ENCODE measurements at places on chromosomes 16 and 17.

DNA sequence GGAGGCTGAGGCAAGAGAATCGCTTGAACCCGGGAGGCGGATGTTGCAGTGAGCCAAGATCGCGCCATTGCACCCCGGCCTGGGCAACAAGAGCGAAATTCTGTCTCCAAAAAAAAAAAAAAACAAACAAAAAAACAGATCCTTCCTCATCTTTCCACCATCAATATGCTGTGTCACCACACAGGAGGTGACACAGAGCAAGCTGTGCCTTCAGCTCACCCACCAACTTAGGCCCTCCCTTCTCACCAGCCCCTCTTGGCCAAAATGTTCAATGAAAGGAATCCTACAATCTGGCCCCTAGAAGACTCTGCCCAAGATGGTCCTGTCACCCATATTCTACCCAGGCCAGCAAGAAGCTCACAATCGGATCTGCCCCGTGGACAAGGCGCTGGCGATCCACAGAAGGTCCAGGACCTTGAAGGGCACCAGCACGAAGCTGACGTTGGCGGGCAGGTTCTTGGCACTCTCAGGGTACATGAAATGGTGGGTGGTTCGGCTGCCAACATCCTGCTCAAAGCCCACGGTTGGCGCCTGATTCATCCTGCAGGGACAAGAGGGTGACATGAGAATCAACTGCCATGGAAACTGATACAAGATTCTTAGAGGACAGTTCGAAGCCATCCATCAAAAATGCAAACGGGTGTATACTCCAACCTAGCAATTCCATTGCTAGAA, 41.4 kb downstream of the DDX19A start:
- DNase-seq = no peak

GRCh38 chr17:7789131-7789530, 44.9 kb upstream of the KDM6B start:
- no peak for DNase-seq

GRCh38 chr16:62676306-62676705, 640.1 kb upstream of the CDH8 start:
- DNase-seq = no peak

GRCh38 chr17:62818526-62818925, 10.4 kb upstream of the MARCHF10 start:
- no peak for DNase-seq

GRCh38 chr17:43155666-43156065, 15.3 kb upstream of the NBR1 start:
- DNase-seq = no peak

DNA sequence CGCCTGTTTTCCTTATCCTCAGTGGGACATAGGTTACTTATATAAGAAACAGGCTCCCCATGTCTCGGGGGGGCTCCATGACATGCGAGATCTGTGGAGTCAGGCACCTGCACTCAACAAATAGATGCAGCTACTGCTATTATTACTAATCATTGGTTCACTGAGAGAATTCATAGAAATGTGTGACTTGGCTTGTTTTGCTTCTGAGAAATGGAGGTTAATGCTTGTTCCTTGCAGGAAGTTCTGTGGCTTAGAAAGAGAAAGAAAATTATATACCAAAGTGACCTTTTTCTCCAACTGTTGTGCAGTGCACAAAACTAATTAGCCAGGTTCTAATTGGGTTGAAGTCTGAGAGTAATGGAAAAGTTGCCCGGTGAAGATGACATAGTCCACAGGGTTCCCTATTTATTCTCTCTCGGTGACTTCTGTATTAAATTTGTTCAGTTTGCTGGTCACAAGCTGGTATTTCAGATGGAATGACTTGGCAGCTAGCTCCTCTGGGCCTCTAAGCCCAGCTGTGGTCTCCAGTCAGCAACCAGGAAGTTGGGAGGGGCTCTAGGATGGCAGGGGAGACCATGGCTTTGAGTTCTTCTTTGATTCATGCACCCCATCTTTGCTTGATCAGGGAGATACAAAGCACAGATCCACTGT, 17.6 kb upstream of the MAF start:
- no peak for DNase-seq

DNA sequence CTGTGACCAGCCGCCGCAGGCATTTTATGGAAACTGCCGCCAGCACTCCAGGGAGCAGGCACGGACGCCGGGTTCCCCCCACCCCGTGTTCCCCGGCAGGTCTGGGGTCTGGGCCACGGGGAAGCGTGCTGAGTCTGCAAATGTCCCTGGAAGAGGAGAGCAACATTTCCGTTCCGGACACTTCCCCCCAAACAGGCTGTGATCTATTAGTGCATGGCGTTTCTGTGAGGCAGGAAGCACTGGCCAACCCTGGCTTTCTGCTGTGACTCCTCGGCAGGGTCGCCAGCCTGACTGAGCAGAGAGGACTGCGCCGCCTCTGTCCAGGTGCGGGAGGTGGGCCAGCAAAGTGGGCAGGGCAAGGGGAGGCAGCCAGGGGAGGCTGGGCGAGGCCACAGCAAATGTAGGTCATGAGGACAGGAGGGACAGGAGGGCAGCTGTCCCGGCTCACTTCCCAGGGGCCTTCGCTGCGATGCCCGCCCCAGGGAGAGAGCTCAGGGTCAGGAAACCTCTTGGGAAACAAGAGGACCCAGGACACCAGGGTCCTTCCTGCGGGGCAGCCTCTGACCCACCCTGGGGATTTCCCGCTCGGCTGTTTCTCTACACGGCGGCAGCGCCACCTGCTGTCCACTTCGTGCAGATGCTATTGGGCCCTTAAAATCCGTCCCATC, 9.5 kb downstream of the FOXF1 start:
- peak; percentile 11 for DNase-seq

DNA sequence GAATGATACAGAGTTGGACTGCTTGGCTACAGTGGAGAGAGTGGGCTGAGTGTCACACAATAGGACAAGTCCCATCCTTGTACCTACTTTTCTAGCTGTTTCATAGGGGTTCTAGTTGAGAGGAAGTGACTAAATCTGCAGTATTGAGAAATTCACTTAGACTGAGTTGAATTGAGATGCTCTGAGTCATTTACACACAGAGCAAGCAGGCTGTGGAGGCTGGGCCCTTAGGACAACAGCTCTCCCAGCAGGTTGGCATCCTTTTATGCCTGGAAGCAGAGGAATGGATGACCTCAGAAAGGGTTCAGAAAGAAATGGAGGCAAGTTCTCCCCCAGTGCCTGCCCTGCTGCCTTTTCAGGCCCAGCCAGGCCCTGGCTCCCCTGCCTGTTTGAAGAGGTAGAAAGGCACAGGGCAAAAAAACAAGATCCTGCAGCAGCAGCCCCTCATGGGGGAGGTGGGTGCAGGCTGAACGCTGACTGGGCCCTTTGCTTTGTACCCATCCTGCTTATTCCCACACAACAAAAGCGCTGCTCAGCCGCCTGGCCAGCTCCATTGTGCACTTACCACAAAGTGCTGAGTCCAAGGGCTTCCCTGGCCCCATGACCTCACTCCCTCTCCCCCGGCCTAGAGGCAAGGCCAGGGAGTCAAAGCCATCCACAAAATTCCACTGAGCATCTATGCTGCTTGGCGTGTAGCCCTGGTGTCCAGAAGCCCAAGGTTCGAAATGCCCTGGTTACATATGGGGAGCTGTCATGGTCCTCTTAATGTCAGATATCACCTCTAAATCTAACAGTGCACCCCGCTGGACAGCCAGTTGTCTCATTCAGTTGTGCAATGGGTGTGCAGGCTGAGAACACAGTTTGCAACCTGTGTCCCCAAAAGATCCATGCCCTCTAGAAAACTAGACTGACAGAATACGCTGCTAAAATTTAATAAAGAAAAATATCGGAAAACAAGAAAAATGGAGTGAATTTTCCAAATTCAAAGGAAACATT, 5.4 kb upstream of the CRYBA1 start:
- no peak for DNase-seq

GRCh38 chr16:85720302-85720637, 30.6 kb downstream of the C16orf74 start:
- no peak for DNase-seq

DNA sequence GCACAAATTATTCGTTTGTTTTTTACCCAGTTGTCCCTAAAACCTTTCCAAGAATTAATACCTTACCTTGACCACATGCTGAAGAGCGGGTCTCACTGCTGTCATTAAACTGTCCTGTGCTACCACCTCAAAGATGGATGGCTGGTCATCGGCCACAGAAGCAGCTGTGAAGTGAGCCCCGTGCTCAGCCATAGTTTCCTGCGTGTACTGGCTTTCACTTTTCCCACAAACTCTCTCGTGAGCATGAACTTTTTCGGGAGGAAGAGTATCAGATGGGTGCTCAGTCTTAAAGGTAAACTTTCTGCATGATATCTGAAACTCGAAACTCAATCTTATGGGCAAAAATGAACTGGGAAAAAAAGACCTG, 558 bp downstream of the PEX12 start:
- DNase-seq = no peak

DNA sequence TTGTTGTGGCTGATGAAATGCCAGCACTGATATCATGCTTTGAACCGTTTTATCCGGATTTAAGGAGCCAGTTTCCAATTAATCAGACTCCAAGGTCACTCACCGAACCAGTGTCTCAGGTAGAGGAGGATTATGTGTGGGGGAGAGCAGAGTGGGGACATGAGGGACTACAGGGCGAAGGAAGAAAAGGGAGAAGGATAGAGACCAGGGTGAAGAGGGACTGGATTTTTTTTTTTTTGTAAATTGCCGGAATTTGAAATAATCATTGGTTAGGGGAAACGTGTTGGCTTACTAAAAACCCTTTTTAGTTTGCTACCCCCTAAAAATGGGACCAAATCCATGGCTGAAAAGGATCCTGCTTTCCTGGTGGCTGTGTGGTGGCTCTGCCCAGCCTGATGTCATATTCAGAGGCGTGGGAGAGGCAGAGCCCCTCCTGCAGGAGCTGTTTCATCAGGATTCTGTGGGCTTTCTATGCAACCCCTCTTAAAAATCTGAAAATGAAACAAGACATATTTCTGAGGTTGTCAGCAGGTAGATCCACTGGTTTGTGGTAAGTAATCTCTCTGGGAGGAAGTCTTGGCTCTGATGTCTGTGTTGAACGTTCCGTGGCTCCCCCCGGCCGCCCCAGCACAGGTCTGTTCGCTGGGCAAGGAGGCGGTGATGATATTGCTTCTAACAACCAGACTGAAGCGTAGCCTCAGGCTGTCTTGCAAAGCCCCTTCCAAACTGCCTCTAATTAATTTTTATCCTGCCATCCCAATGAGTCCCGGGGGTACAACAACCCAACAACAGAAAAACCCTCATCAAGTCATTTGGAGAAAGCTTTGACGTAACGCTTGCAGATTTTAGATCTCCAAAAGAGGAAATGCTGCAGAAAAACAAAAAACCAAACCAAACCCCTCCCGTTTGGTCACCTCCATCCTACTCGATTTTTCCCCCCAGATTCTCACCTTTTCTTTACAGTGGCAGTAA, 143.0 kb upstream of the ZFHX3 start:
- no peak for DNase-seq

- no peak for DNase-seq
Observed at GRCh38 chr17:29143894-29144293, 36.3 kb downstream of the MYO18A start.

- peak; percentile 69 for DNase-seq
Observed at GRCh38 chr17:2025220-2025621, at the start of gene RTN4RL1. Gene RTN4RL1 (minus strand): TSS chr17:2025334. CDS start chr17:2024865, 469 bp downstream.

- DNase-seq = no peak
Observed at GRCh38 chr17:51354936-51355335, 94.6 kb downstream of the UTP18 start.

DNA sequence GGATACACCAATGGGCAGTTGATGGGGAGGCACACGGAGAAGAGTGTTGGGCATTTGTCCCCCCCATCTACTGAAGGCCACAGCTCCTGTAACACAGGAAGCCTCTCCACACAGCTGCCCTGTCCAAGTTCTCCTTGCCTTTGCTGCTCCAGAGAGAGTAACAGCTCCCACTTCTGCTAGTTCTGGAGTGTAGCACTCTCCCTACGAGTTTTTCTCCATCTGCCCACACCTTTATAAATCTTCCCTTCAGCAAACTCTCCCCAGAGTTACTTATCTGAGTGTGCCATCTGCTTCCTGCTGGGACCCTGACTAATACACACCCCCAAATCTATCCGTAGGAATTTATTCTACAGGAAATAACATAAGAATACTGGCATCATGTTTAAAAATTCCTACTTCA, 42.6 kb upstream of the ERN1 start:
- no peak for DNase-seq

- DNase-seq = no peak
Observed at GRCh38 chr17:65902155-65902554, 289.8 kb downstream of the CEP112 start.

DNA sequence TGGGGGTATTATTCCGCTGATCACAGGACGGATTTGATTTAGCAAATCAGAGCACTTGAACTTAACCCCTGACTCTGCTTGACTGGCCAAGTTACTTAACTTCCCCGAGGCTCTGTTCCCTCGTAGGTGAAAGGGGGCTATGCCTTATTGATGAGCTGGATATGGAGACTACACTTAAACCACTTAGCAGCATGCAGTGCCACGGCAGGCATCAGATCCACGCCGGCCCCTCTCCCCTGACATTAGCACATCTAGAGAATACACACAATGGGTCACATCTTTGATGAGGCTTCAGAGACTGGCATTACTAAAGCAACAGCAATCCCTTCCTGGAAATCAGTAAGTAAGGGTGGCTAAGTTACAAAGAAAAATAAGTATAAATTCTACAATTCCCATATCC, 71.0 kb downstream of the ABCC12 start:
- DNase-seq = no peak

- DNase-seq = no peak
Observed at GRCh38 chr16:63617990-63618763, 1503.7 kb downstream of the CDH11 start.

DNA sequence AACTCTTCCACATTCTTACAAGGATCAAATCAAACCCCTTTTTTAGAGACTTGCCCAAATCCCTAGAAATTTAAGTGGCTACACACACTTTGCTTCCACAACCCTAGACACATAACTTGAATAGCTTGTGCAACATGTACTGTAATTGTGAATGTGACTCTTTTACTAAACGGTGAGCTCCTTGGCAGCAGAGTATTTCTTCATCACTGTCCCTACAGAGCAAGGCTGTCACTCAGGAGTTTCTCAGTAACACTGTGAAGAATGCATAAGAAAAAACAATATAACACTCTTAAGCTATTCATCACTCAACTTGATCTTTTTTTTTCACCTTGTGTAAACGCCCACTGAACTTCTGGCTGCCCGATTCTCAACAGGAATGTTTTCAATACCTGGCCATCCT, 53.8 kb upstream of the ADAMTS18 start:
- no peak for DNase-seq

GRCh38 chr17:9805769-9806168, 14.4 kb upstream of the DHRS7C start:
- no peak for DNase-seq

Measured in T-helper 22 cell (primary cell).